Pulmonary artery endothelial cell (primary cell): ENCODE measurements at places on chromosomes 6 and 20.

DNA sequence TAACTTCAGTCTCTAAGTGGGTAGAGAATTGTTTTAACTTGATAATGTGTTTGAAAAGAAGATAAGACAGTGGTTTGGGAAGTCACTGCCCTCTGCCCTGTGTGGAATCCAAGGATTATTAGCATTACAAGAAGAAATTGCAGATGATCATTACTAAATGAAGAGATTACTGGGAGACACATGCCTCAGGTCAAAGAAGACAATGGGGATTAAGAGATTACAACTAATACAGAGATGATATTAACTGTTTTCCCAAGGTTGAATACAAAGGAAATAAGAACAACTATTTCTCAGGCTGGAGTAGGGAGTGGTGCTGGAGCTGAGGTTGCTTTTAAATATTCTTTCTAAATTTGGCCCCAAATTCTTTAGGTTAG is 166.0 kb downstream of the TRMT11 start:
- no peak for DNase-seq

DNA sequence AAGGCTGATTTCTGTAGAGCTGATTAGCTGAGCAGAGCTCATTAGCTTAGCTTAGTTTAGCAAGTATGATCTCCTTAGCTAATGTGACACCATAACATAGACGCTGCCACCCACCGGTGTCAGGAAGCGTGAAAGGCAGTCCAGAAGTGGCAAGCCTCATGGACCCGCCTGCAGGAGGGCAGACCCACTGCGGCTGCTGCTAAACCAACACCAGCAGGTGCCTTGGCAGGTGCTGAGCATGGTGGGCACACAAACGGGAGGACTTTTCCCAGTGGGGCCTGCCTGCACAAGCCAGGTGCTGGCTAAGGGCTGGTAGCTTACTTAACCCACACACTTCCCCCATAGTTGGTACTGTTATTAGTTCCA is 22.7 kb downstream of the ZDHHC14 start:
- DNase-seq = no peak

DNA sequence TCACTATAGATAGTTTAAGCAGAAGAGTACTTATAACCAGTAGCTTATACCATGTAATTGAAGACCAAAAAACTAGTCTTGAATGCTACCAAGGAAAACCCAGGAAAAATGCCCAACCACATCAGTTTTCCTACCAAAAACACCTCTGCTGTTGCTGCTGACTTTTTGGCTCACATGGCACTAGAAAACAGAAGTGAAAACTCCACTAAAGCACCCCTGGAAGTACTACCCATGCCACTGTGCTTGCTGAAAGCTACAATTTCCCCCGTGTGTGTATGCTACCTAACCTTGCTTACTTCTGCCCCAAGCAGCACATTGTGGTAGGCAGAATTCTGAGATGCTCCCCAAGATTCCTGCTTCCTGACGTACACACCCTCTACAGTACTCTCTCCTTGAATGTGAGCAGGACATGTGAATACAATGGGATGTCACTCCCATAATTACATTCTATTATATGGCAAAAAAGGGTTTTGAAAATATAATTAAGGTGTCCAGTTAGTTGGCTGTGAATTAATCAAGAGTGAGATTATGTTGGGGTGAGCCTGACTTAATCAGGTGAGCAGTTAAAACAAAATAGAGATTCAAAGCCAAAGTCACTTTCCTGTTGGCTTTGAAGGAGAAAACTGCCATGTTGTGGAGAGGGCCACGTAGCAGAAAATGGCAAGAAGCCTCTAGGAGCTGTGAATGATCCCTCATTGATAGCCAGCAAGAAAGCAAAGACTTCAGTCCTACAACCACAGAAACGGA is 209.8 kb upstream of the MARCKS start:
- no peak for DNase-seq

DNA sequence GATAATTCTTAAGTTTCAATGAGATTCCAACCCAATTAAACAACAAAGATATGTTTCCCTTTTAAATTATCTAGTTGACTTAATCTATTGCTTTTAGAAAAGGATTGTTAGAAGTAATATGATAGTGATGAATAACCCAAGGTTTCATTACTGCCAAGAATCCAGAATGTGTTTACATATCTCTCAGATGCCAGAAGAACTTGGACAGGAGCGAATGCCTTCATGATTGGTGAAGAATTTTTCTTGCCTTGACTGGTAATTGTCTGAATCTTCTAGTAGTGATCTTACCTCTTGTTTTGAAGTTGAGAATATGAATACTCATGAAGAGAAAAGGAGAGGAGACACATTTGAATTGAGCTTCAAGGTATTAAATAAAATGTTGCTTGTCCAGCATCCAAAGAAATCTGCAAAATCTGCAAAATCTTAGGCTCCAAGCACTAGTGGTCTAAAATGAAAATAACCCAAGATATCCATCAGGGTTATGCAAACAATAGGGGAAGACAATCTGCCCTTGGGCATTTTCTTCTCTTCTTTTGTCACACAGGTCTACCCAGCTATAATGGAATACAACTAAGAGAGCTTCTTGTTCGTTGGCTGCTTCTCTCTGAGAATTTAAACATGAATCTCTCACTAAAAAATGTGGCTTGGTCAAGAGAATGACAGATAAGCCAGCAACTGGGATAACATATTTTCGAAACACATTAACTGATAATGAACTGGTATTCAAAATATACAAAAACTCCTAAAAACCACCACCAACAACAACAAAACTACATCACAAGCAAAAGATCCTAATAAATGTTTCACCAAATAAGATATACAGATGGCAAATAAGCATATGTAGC is 928.9 kb downstream of the EYS start:
- DNase-seq = no peak

GRCh38 chr6:7169296-7169721 is 61.5 kb downstream of the RREB1 start:
- DNase-seq = no peak

- no peak for DNase-seq
Observed at GRCh38 chr20:62711703-62712101, 3.1 kb downstream of the NTSR1 start.

GRCh38 chr20:36821964-36822437 is 48.4 kb upstream of the DSN1 start:
- DNase-seq = no peak

DNA sequence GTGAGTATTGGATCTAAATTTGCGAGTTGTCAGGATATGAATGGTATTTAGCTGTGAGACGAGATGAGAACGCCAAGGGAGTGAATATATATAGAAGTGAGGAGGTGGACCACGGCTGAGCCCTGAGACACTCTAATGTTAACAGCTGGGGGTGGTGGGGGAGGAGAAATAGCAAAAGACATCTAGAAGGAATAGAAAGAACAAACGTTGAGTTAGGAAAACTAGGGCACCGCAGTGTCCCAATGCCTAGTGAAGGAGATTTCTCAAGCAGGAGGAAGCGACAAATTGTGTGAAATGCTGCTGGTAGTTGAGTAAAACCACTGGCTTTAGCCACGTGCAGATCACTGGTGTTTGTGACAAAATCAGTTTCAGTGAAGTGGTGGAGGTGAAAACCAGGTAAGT is 56.9 kb downstream of the CD164 start:
- DNase-seq = no peak

GRCh38 chr6:152189736-152190135 is 382.3 kb downstream of the ESR1 start:
- DNase-seq = no peak

- no peak for DNase-seq
Observed at GRCh38 chr20:57313951-57314350, 15.7 kb upstream of the SPO11 start.

DNA sequence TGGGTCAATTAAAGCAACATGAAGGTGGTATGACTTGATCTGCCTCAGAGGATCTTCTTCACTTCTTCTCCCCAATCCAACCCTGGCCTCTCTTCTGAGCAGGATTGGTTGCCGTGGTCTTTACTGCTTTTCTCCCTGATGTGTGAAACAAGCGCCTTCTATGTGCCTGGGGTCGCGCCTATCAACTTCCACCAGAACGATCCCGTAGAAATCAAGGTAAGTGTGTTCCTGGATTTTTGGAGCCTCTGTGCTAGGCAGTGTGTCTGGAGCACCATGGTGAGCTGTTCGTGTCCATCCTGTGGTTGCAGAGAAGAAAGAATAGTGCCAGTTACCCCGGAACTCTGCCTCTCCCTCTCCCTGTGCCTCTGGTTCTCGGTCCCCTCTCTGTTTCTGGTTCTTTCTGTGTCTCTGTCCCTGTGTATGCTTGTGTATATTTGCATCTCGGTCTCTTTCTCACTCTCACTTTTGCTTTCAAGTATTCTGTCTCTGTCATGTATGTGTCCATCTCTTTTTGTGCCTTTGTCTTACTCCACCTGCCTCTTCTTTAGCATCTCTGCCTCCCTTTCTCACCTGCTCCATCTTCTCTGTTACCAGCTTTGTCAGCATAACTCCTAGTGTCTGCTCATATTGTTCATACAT is 23.5 kb downstream of the TM9SF4 start:
- no peak for DNase-seq

DNA sequence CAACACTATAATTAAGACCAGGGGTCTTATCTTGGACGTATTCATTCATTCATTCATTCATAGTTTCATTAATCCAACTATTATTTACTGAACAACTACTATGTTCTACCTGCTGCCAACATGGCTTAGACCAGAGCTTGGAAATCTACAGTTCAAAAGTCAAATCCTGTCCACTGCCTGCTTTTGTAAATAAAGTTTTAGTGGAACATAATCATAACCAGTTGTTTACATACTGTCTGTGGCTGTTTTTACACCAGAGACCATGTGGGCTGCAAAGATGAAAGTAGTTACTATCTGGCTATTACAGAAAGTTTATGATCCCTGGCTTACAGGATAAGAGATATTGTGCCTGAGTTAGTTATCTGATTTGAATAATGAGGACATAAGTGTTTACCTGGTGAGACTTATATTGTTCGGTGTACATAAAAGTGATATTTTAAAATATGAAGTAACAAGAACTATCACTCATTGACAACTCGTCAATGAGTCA is 567.7 kb downstream of the TFAP2B start:
- DNase-seq = no peak

DNA sequence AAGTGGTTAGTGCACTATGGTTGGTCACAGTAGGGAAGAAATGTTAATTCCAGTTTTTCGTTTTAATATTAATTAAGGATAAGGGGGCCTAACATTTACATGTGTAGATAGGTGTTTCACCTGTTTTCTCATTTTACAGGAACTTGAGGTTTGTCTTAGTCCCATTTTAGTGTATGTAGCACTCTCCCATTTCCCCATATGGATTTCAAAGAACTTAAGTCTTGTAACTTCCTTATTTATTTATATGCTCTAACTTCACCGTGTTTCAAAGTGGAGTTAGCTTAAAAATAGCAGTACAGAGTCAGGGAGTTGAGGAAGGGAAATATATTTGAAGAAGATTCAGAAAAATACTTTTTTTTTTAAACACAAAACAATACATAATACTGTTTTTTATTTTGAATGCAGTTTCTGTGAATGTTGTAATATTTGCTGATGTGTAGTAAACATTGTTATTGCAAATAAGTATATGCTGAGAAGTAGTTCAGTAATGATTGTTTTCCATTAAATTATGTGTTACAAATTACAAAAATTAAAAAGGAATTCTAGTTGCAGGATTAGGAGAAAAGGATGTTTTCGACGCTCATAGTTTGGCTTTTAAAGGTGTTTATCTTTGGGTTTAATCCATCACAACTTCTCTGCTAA is 3.5 kb downstream of the SCAF8 start:
- no peak for DNase-seq

DNA sequence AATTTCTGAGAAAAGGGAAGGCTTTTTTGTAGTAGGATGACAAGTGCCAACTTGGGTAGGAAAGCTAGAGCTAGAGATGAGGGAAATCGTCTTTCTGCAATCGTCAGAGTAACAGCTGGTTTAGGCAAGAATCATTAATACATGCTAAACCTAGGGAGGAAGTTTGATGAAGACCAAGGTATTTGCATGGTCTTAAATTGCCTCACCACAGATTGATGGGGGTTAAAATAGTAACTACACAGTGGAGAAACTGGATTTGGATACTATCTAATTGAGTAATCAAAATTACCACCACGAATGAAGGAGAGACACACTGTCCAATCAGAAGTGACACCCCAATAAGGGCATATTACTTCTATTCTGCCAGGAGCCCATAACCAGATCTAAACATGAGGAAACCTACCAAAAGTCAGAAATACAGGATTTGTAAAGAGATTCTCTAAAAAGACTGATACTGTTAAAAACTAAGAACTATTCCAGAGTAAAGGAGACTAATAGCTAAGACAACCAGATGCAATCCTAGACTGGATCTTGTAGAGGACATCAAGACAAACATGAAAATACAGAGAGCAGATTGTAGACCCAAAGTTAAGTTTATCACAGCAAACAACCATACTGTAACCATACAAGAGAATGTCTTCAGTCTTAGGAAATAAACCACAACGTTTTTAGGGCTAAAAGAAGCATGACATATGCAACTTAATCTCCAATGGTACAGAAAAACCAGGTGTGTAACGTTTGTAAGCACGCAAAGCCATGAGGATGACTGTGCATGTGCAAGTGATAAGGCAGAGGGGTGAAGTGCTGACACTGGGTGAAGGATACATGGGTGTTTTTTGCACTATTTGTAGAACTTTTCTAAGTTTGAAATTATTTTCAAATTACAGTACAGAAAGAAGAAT is 21.8 kb downstream of the SNX5 start:
- no peak for DNase-seq

DNA sequence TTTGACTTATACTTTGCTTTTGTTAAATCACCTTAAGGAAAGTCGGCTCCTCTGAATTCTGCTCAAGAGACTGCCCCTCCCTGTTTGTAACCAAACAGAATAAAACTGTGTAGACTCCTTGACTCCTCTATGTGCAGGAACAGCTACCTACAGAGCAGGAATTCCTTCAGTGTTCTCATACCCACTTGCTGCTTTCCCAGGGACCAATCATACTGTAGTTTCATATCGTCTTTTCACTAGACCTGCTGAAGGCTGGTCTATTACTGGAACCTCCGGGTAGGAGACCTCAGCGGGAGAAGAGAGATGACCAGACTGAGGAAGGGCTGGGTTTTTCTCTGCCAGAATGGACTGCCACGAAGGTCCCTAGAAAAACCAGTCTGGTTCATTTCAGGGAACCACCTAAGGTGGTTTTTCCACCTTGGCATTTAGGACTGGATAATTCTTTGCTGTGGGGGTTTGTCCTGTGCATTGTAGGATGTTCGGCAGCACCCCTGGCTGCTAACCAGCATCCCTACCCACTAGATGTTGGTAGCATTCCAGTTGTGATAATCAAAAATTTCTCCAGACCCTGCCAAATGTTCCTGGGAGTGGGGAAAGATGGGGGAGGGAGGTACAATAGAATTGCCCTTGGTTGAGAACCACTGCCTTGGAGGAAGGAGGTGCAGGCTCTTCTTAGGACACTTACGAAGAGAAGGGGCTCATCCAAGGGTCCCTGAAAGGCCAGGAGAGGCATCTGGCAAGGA is 80.5 kb downstream of the DNAAF9 start:
- DNase-seq = no peak

DNA sequence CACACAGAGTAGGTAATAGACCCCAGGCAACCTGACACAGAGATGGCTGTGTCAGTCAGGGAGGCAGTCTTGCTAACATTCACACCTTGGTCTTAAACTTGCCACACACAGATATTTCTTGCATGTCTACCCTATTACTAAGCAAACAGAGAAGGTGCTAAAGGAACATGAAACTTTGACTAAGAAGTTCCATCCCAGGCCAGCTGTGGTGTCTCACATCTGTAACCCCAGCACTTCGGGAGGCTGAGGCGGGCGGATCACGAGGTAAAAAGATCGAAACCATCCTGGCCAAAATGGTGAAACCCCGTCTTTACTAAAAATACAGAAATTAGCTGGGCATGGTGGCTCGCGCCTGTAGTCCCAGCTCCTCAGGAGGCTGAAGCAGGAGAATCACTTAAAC is 222.4 kb upstream of the JARID2 start:
- DNase-seq = no peak
